Stimulated activated CD8-positive, alpha-beta memory T cell treated with anti-CD3 and anti-CD28 coated beads, Interleukin-4, amount 100 ng/mL, for 4 hours (primary cell): ENCODE measurements at places on chromosomes 4 and X.

GRCh38 chrX:154308108-154308946, 12.7 kb downstream of the TKTL1 start:
- DNase-seq, result peak; percentile 56

- DNase-seq, result no peak
These were observed 40.4 kb upstream of the PDLIM5 start for GRCh38 chr4:94411296-94411695.

GRCh38 chr4:156378033-156378665, 424.5 kb upstream of the CTSO start:
- no peak for DNase-seq

GRCh38 chr4:63937961-63938360, 471.3 kb downstream of the TECRL start:
- no peak for DNase-seq

GRCh38 chr4:173680278-173680677, 150.2 kb upstream of the HAND2 start:
- no peak for DNase-seq

DNA sequence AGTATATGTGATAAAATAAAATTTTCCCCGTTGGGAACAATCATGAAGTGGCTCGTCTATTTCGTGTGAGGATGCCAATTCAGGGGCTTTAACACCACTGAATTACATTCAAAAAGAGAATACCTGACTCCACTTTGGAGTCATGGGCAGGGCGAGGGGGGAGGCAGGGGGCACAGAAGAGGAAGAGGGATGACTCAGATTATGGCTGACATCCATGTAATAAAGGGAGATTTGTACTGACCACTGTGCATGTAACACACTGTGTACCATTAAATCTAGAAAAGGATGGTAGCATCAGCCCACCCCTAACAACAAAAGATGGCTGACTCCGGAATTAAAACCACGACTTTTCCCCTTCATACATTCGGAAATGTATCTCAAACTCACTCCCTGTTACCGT, 1.3 kb downstream of the SLC9A7 start:
- DNase-seq, result no peak

GRCh38 chr4:40856840-40857362, 107.1 kb downstream of the NSUN7 start:
- peak; percentile 3 for DNase-seq

- DNase-seq, result no peak
These were observed 26.6 kb upstream of the PPP1R2C start for GRCh38 chrX:42804524-42804923.
